ENCODE measurements at places on chromosomes 13 and 19. TPM values are rescaled to one million over a fixed set of nuclear protein-coding genes. Genes with fewer than 3 reads are reported as not detected.

- no peaks in the 10 kb centered on the region for H3K27me3 ChIP-seq
- no peak overlapping the region for H3K4me3 ChIP-seq
Measured at GRCh38 chr19:46537136-46538097, 41.8 kb upstream of the PNMA8B start.

Gene FGF21
- not detected for total RNA-seq

Gene ZNF284
- total RNA-seq, result 2.9 TPM

Gene LHB
- total RNA-seq, result not detected

GRCh38 chr13:102567857-102568256, 28.9 kb upstream of the TPP2 start:
- no peak for DNase-seq
- H3K27me3 ChIP-seq, result peaks cover 22% of the 10 kb centered on the region
- no peaks in the 10 kb centered on the region for H3K36me3 ChIP-seq
- H3K27ac ChIP-seq, result no peak overlapping the region

All from hepatocyte (in vitro differentiated cells).